ENCODE measurements at places on chromosomes 2 and 18.

GRCh38 chr2:18435426-18436037 lies 124.9 kb downstream of the RDH14 start:
- no peak for DNase-seq

DNA sequence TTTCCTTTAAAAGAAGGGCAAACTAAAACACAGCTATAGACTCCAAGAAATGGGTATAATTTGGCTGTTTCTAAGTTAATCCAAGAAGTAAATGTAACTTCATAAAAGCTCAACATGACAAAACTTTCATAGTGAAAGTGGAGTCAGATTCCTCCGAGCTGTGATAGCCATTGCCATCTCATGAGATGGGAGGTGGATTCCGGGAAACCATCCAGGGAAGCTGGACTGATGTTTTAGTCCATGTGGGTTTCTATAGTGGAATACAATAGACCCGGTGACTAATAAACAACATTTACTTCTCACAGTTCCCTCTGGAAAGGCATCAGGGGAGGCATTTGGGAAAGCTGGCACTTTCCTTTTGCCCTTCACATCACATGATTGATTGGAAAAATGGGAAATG lies 10.0 kb upstream of the LAPTM4A start:
- DNase-seq, result no peak

- DNase-seq, result no peak
These were observed 15.8 kb downstream of the HNRNPLL start for GRCh38 chr2:38586931-38587330.

GRCh38 chr2:85353876-85354285 lies 447 bp downstream of the RETSAT start:
- DNase-seq, result no peak

DNA sequence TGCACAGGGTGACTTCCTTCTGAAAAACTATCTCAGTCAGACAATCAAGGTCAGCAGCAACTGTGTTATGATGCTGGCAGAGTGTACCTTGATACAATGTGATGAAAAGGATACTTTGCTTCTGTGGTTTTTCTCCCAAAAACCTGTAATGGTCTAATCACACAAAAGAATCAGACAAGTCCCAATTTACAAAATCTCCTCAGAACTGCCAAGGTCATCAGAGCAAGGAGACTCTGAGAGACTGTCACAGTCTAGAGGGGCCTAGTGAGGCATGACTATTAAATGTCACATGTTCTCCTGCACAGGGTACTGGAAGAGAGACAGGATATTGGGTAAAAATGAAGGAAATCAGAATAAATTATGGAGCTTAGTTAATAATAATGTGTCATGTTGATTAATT lies 185.4 kb downstream of the ST6GAL2 start:
- DNase-seq, result no peak

GRCh38 chr2:239399433-239399920 lies 1.3 kb downstream of the HDAC4 start:
- DNase-seq, result peak; percentile 23

GRCh38 chr2:74148457-74149246 lies 940 bp upstream of the BOLA3 start:
- DNase-seq, result no peak

- no peak for DNase-seq
These were observed 27.2 kb downstream of the ATP8B1 start for GRCh38 chr18:57775937-57776336.

DNA sequence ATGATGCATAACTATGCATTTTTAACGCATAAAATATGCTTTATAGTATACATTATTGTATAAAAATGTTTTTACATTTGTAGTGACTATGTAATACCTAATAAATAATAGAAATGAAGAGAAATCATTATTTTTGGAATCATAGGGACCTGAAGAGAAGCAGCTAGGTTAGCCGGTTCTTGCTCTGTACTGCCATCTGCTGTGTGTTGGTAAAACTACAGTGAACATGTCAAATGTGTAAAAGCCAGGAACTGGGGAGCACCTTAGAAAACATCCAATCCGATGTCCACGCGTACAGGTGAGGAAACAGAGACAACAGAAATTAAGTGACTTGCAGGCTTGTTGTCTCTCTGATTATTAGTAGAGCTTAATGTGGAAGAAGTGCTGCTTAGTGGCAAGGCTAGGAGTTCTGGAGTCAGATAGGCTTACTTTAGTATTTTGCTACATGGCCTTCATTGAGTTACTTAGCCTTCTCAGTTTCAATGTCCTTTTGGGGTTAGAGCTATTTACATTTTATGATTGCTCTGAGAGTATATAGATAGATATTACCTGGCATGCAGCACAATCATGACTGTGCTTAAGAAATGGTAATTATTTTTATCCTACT lies 386.5 kb downstream of the DLGAP1 start:
- DNase-seq, result no peak

DNA sequence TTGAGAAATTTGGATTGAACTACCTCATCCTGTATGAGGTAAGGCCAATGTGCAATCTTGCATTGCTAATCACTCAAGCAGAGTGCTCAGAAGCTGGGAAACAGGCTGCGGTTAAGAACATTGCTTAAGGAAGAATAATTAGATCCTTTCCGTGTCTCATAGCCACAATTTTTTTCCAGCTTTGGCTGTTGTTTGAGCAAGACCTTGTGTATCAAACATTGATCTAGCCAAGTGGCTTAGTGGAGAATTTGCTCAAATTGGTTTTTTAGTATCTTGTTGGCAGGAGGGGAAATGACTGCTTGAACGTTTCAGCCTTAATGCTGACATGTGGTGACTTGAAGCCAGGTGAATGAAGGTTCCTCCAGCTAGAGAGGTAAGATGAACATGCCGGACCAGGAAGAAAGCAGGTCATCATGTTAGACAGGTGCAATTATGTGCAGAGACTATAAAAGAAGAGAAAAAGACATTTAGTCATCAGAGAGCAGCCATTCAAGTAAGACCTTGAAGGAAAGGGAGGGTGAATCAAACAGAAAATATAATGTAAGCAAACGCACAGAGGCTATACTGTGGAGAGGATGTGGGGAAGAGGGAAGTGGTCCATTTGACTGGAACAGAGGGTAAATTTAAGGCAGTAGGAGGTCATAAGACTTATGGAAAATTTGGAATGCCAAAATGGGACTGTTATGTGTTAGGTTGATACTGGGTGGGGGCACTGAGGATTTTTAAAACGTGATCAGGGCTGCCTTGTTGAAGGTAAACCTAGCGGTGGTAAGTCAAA lies 98.9 kb upstream of the CYP1B1 start:
- no peak for DNase-seq

DNA sequence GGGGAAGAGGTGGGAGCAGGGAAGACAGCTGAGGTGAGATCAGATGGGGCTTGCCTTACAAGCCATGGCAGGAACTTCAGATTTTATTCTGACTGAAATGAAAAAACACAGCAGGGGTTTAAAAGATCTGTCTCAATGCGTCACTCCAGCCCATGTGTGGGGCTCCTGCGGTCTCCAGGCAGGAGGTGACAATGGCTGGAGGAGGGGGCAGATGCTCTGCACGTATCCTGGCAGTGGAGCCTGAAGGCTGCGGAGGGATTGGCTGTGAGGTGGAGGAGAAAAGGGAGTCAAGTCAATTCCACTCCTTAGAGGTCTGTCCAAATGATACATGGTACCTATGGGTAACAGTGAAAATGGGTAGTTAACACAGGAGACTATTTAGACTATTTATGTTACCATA lies 40.5 kb upstream of the KIDINS220 start:
- DNase-seq, result no peak

- DNase-seq, result no peak
These were observed 145.8 kb upstream of the ACAA2 start for GRCh38 chr18:49959176-49959575.

DNA sequence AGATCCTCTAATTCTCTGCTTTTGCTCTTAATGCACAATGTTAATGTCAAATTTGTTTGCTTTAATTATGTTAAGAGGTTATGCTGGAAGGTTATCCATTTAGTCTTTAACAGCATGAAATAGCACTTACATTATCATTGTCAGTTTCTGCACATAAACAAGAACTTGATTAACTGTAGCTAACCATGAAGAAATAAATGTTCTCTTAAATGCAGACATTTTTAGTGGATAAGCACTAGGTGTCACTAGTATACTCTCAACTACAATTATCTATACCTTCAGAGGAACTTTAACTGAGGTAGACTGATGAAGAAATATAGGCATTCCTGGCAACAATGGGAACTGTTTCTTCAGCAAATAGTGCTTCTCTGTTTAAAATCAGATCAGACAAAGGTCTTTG lies 178.8 kb upstream of the CHST9 start:
- no peak for DNase-seq

- no peak for DNase-seq
These were observed 2.5 kb upstream of the EGR4 start for GRCh38 chr2:73295751-73296400.

- no peak for DNase-seq
These were observed 303.0 kb downstream of the DYSF start for GRCh38 chr2:71756280-71756906.

- no peak for DNase-seq
These were observed 114.3 kb downstream of the DIS3L2 start for GRCh38 chr2:232075859-232076258.

DNA sequence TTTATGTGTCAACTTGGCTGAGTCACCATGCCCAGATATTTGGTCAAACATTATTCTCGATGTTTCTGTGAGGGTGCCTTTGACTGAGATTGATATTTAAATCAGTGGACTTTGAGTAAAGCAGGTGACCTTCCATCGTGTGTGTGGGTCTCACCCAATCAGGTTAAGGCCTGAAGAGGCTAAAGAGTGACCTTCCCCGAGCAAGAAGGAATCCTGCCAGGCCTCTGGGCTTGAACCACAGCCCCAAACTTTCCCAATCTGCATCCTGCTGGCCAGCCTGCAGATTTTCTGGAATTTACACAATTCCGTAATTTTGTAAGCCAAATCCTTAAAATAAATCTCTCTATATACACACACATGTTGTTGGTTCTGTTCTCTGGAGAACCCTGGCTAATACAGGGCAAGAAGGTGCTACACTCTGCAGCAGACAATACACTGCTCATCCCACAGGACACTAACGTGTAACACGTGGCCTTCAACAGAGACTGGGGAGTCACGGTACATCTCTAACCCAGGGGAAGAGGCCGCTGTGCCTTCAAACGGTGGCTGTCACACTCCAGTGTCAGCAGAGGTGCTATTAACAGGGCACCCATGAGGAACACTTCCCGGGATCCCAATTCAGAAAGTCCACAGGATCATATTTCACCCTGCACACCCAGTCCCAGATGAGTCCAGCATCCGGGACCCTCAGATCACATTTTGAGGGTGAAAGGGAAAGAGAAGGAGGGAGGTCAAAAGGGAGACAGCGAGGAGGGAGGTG lies 113.1 kb upstream of the ID2 start:
- DNase-seq, result no peak

DNA sequence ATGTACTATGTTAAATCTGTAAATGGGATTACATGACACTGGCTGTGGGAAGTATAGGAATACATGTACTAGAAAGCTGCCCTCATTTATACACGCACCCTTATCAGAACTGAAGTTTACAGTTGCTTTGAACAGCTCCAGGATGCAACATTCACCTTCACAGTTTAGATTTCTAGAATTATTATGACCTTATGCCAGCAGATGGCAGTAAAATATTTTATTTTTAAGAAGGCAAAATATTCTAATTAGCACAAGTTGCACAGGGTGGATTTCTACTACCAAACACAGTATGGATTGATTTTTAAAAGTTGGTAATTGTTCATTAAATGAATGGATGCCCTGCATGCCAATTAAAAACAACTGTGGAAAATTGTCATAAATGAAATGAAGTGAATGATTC lies 670.4 kb downstream of the KCNJ3 start:
- DNase-seq, result no peak

DNA sequence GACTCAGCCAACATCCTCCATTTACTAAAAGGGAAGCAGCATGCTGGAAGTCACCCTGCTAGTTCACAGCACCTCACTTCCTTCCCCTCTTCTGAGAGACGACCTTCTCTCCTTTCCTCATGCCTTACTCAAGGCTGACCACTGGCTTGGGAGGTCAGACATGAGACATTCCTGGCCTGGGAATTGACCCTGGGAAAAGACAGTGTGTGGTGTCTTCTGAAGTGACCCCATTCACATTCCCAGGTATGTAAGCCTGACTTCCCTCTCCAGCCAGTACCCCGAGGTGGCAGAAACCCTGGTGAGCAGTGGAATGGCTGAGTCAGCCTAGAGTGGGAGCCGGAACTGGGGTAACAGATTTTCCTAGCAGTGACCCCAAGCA lies 92.4 kb downstream of the PLB1 start:
- DNase-seq, result no peak

DNA sequence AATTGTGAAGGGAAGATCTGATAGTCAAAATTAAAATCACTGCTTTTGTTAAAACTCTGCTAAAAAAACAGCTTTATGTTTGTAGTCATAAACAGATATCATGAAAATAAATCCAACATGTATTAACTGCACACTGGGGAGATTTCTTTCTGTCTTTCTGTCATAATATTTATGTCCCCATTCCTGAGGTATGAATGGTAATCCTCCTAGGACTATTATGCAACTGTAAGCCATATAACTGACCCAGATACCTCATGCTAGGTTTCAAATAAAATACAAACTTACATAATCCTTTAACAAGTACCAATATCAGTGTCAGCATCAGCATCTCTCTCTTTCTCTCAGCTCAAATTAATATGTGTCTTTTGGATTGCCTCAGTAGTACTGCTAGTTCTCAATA lies 18.2 kb downstream of the IFIH1 start:
- DNase-seq, result no peak

DNA sequence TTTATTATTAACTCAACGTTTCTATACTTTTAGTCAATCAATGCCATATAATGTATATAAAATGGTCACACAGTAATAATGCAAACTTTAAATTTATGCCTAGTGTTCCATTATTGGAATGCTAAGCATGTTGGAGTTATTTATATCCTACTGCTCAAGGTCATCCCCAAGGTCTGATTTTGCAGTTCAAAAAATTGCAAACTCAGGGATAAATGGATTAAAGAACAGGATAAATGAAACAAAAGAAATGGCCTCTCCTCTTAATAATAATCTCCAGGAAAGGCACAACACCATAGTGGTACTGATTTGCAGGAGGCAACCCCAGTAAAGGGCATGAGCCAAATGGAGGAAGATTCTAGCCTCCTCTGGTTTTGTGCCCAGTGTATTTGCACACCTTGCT lies 436.4 kb downstream of the EPHA4 start:
- no peak for DNase-seq

- DNase-seq, result no peak
These were observed 1667.4 kb upstream of the SLC39A10 start for GRCh38 chr2:193989645-193990044.

GRCh38 chr18:67092141-67092540 lies 424.4 kb downstream of the DSEL start:
- no peak for DNase-seq

GRCh38 chr2:101193033-101193626 lies 41.9 kb upstream of the TBC1D8 start:
- DNase-seq, result no peak

DNA sequence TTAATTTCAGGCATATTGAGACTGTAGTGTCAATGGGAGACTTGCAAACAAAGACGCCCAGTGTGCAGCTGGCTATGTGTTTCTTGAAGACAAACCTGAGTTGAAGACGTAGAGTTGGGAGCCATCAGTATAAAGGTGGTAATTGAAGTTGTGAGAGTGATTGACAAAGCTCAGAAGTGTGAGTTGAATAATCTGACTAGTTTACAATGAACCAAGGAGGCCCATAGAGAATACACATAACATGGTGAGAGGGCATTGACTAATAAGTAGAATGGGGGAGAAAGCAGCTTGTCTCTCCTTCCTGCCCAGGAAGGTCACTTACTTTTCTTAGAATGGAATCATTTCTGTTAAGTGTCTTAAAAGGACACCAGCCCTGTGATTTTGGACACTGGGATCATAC lies 14.1 kb downstream of the SP110 start:
- no peak for DNase-seq

- no peak for DNase-seq
These were observed 28.2 kb upstream of the ANKRD62 start for GRCh38 chr18:12065397-12065796.

Data from activated T-cell treated with anti-CD3 and anti-CD28 coated beads for 1 hour (primary cell).